ENCODE measurements at places on chromosomes 11 and 22.

DNA sequence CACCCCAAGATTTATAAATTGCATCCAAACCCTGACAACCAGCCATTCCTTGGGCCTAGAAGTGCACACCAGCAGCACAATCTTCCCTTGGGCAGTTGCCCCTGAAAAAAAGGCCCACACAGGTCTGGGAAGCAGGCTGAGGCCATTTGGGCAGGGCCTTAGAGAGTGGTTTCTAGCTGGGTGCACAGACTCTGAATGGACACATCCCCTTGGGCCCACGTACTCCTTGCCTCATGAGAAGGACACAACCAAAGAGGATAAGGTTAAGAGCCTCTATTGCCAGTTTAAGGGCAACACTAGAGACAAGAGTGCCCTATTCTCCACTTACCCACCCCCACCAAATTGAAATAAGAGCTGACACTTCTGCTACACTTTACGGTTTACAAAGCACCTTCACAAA lies 933 bp upstream of the PANX3 start:
- DNase-seq = no peak

DNA sequence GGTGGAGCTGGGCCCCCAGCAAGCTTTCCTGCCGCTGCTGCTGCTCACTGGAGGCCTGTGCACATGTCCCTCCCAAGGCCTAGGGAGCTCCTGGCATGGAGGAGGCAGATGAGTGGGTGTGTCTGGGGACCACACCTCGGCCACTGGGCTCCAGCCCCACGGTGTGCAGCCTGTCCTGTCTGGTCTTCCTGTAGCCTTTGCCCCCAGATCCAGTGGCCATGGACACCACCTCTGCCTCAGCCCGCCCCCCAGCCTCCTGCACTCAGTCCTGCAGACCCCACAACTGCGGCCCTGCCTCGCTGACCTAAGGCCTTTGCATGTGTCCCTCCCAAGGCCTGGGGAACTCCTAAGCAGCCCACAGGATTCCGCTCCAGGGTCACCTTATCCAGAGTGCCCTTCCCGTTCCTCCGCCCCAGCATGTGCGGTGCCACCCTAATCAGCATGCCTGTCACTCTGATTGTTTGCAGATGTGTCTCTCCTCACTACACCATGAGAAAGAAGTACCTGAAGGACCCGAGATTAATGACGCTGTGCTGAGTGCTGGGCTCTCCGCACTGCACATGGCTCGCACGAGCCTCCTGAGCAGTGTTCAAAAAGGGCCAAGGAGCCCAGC lies 8.6 kb downstream of the GAL start:
- DNase-seq = no peak

GRCh38 chr11:12801976-12802375 lies 127.8 kb downstream of the TEAD1 start:
- DNase-seq = no peak

- DNase-seq = no peak
Observed at GRCh38 chr11:65047581-65048422, 6.8 kb downstream of the SAC3D1 start.

DNA sequence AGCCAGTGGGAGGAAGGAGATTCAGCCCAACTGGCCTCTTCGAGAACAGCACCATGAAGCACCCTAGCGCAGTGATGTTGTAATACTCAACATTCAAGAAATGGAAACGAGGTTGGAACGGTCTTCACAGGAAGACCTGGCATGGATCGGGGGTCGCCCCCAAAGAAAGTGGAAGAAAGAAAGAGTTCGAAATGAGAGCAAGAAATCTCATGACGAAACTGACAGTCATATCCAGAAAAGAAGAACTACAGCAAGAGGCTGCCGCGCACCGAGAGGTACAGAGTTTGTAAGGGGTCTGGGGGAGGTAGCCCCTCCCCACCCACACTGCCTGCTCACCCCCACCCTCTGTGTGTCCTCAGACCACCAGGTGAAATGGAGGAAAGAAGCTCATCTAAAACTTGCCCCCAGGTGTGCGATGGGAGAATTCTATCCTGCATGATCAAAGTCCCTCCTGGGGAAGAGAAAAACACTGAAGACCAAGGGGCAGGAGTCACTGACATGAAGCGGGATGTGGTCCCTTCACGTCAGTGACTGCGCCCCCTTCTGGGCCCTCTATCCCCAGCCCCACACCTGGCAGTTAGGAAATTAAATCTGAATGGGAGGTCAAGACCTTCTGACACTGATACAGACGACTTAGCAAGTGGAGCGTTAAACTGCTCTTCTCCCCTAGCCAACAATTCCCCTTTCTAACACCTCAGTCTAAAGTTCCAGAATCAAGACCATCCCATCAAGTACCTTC lies 52.9 kb upstream of the SPATA19 start:
- DNase-seq = no peak

DNA sequence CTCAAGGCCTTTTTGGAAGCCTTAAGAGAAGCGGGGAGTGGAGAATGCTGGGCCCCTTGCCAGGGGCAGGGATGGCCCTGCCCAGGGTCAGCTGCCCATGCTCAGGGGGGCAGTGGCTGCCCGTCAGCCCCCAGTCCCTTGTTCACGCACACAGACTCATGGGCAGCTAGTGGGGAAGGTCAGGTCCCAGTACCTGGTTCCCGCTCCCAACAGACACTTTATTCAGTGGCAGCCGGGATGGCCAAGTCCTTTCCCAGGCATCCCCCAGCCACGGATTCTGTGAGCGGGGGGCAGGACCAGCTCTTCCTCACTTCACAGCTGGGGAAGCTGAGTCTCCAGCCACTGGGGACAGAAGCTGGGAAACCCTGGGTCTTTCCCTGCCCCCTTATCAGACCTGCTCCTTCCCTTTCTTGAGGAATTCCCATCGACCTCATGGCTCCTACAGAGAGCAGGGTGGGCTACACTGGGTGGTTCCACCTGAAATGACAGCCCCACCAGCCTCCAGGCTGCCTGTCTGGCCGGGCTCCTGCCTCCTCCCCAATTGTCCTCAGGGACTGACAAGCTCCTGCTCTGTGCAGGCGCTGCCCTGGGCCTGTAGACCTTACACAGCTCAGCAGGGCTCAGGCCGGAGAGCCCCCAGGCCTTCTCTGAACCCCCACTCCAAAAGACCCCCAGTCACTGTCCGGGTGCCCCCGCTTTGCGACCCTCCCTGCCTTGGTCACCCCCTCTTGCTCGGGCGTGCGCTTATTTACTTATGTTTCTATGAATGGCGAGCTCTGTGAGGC lies 61.0 kb upstream of the FGF3 start:
- DNase-seq = no peak

- no peak for DNase-seq
Observed at GRCh38 chr11:76752321-76753143, 30.6 kb upstream of the TSKU start.

- DNase-seq = no peak
Observed at GRCh38 chr11:102518296-102519094, 12.1 kb downstream of the MMP7 start.

- DNase-seq = no peak
Observed at GRCh38 chr11:121592708-121593107, 139.9 kb upstream of the SORL1-AS1 start.

GRCh38 chr11:122137078-122137793 lies 21.2 kb upstream of the BLID start:
- DNase-seq = no peak

DNA sequence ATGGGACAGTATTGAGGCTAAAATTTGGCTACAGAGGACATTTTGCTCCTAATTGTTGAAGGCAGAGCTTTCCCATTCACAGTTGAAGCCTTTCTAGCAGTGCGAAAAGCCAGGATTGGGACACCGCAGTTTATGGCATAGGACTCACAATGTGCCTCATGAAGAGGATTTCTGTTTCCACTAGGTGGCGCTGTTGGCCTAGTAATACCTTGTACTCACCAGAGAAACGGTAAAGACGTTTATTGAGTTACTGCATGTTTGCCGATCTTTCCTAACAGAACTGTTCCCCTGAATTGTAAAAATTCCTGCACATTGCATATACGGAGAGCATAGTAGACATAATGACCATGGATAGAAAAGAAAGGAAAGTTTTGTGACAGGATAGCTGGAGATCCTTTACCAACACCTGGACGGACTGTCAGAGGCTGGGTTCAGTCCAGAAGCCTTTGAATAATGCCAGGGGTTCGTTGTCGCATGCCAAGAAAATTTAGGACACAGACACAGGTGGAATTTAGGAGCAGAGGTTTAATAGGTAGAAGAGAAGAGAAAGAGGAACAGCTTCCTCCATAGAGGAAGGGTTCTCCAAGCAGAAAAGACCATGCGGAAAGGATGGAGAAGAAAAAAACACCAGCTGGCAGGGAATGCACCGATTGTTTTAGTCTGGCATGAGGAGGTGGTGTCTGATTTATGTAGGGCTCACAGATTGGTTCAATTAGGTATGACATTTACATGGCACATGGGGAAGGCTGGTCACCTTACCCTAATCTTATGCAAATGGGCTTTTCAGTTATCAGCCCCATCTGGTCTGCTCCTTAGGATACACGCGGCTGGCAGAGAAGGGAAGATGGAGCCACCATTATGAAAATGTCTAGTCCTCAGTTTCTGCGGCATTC lies 10.8 kb upstream of the OR51D1 start:
- DNase-seq = no peak

- no peak for DNase-seq
Observed at GRCh38 chr11:71191201-71191600, 61.2 kb downstream of the SHANK2 start.

GRCh38 chr11:135075740-135076139 lies 663.7 kb upstream of the B3GAT1 start:
- DNase-seq = no peak

- DNase-seq = no peak
Observed at GRCh38 chr11:12001186-12001585, 7.2 kb downstream of the DKK3 start.

GRCh38 chr11:47107744-47108143 lies 68.9 kb downstream of the ARFGAP2 start:
- DNase-seq = no peak

DNA sequence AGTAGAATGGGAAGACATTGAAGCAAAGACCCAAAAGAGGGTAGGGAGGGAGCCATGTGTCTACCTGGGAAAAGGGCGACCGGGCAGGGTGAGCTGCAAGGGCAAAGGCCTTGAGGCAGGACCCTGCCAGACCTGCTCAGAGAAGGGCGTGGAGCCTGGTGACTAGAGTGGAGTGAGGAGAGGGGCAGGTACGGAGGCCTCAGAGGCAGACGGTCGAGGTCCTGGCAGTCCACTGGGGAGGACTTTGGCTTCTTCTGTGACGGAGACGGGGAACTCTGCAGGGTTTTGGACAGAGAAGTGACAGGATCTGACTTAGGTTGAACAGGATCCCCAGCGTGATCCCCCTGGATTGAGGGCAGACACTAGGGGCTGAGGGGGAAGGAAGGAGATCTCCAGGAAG lies 12.9 kb downstream of the RIBC2 start:
- no peak for DNase-seq

- DNase-seq = no peak
Observed at GRCh38 chr11:102914238-102915043, 39.7 kb upstream of the MMP12 start.

GRCh38 chr11:798093-798713 lies at the start of gene SLC25A22:
Gene SLC25A22, minus strand, starts transcription at chr11:798281. Its CDS starts 3,275 bp downstream, at chr11:795006.
- no peak for DNase-seq

GRCh38 chr11:85699957-85700741 lies 14.2 kb upstream of the CCDC89 start:
- DNase-seq = no peak

DNA sequence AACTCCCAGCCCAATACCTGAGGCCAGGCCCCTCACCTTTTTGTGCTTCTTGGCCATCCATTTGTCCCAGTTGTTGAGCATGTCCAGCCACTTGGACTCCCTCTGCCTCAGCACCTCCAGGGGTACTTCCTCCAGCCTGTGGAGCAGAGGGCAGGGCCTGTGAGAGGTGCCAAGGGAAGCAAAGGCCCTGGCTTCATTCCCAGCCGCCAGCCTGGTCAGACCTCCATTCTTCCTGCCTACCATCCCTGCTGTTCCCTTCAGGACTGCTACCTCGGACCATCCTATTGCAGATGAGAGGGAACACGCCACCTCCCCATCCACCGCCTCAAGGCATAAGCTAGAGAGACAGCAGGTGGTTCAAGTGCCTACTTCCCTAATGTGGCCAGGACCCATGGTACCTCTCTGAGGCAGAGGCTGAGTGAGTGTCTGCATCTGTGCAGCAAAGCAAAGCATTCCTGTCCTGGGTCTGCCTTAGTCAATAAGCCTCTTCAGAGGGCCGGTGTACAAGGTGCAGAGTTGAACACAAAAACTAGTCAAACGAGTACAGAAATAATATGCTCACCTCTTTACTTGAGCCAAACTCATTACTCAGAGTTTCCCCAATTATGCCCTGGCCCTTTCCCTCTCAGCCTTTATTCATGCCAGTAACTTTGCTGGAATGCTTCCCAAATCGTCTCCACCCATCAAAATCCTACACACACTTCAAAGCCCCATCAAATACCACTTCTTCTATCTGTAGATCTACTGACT lies 15.4 kb upstream of the CASTOR1 start:
- no peak for DNase-seq

Data from SIG-M5 (cell line).